Epithelial cell of alveolus of lung (primary cell): ENCODE measurements at places on chromosomes 3 and 15. TPM values are rescaled to one million over a fixed set of nuclear protein-coding genes. Genes with fewer than 3 reads are reported as not detected.

Gene IGDCC3
- total RNA-seq, result 0.08 TPM in 1 of 2 replicates, not detected in the other

Gene GOLGA6A
- 6.9 TPM in 1 of 2 replicates, not detected in the other for total RNA-seq

Gene AADAC
- 1.3 TPM in 1 of 2 replicates, not detected in the other for total RNA-seq

Gene DGKG
- 1.3 TPM in 1 of 2 replicates, not detected in the other for total RNA-seq

Gene TXNRD3
- 6.7 and 7.1 TPM in 2 replicates for total RNA-seq

Gene GTPBP8
- 18.8 and 35.9 TPM in 2 replicates for total RNA-seq

Gene HES1
- total RNA-seq, result 2.2 and 29.2 TPM in 2 replicates

Gene CCR5
- not detected in 2 replicates for total RNA-seq

Gene LEKR1
- 0.24 and 0.39 TPM in 2 replicates for total RNA-seq

Gene GRIP2
- under 0.01 TPM in 1 of 2 replicates, not detected in the other for total RNA-seq

Gene CXCR6
- total RNA-seq, result not detected in 2 replicates

Gene CPA3
- total RNA-seq, result not detected in 2 replicates

Gene KIF7
- 7.9 and 15.6 TPM in 2 replicates for total RNA-seq
